ENCODE measurements at places on chromosomes 5 and 9.

DNA sequence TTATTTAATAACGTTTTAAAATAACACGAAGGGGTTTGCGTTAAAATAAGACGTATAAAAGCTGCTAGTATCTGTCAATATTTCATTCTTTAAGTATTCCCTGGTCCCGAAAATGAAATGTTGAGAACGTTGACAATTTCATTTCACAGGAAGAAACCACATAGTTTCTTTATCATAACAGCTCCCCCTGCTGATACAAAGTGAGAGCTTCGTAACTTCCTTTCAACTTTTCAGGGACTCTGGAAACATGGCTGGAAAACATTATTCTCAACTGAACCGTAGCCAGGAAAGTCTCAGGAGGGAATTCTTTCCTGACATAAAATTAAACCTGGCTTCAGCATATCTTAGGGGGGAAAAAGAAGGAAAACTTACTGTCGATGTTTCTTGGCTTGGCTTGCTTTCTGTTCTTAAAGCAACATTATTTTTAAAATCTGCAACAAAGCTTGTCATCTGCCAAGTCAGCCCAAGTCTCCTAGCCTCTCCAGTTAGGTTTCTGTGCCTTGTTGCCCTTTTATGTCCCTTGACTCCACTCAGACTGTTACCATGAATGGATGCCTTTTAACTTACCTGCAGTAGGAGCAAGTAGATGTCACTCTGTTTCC is 122.9 kb upstream of the DAB2 start:
- no peak for DNase-seq

DNA sequence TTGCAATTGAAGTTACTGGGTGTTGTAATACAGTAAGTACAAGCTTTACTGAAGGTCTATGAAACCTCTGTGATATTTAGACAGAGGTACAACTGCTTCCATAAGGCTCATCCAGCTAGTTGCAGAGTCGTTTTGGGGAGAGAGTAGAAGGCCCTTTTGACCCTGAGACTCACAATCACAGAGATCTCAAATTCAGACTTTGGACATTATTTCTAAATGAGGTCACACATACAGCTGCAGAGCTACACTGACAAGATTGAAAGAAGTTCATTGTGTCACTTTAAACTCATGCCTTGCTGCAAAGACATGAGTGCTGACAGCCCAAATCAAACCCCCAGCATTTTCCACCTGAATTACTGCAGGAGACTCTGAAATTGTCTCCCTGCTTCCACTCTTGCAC is 205.9 kb upstream of the TMEM161B start:
- DNase-seq: no peak

GRCh38 chr9:29691758-29692407 is 2118.6 kb upstream of the C9orf72 start:
- no peak for DNase-seq

DNA sequence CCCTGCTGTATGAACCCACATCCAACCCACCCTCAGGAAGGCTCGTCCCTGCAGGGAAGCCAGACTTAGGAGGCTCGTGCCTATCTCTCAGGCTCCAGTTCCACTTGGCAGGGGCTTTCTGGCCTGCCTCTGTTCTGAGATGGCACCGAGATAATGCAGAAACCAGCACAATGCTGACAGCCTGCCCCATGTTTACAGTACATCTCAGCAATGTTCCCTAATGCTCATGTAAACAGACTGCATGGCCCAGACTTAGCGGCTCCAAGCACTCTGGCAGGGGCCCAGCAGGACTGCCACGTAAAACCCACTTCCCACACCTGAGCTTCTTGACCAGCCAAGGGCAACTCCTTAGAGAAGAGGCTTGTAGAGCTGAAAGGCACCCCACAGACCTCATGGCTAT is 499.5 kb upstream of the BRINP1 start:
- no peak for DNase-seq

- no peak for DNase-seq
Measured at GRCh38 chr9:69470186-69470977, 145.4 kb downstream of the ENTREP1 start.

DNA sequence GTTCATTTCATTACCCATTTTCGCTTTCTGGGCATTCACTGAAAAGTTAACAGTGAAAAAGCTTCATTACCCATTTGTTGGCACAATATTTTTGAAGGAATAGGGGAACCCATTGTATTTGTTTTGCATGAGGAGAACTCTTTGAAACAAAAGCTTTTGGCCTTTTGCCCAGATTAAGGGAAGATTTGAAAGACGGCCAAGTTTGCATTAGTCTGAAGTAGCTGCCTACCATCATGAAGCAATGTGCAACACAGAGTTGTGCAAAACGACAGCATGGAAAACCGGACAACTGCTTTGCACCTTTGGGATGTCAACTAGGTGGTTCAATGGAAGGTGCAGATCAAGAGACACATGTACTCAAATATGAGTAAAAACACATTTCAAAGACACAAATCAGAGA is 84.9 kb downstream of the TRPM3 start:
- DNase-seq: no peak

DNA sequence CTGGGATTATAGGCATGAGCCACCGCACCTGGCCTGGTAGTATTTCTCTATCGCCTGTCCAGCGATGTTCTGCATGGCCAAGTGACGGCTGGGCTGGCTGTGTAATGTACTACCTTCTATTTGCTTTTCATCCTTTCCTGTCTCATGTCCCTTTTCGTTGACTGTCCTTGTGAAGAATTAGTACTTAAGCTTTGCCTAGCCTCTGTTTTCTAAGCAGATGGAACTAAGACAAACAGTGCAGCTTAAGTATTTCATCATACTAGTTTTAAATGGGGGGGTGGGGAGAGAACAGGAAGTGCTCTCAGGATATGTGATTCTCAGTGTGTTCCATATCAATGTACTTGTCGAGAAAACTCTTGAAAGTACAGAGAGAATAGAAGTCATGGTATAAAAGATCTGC is 31.7 kb upstream of the CCL21 start:
- DNase-seq: no peak

- DNase-seq: no peak
Measured at GRCh38 chr9:69599232-69599971, 72.8 kb downstream of the APBA1 start.

DNA sequence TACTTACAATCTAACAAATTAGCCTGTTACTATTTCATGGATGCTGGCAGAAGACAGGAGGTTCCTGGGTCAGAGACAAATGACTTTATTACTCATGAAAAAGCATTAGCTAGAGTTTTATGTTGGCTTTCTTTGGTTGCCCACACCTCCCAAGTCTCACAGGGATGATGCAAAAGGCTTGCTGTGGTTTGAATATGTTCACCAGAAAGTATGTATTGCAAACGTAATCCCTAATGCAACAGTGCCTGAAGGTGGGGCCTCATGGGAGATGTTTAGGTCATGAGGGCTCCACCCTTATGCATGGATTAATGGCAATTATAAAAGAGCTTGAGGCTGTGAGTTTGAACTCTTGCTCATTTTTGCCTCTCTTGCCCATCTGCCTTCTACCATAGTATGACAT is 28.5 kb downstream of the DPYSL3 start:
- no peak for DNase-seq

- DNase-seq: no peak
Measured at GRCh38 chr9:89514337-89514736, 16.4 kb upstream of the SEMA4D start.

GRCh38 chr5:90345684-90346083 is 63.9 kb downstream of the CETN3 start:
- DNase-seq: no peak

DNA sequence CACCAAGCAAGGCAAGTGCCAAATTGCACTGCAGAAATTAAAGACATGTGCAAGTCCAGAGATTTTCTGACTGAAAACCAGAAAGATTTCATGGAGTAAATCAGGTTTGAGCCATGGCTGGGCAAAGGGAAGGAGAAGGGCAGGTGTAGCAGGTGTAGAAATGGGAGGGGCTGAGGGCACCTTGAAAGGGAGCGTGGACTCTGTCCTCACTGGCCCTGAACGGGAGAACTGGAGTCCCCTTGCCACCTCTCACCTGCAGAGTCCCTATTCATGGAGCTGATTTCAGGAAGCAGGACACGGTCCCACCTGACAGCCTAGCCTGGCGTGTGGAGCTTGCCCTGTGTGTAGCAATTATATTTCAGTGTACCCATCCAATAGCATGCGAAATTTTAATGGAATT is 46.3 kb downstream of the UBE2QL1 start:
- DNase-seq: no peak

- no peak for DNase-seq
Measured at GRCh38 chr5:173018358-173018757, 34.8 kb downstream of the ATP6V0E1 start.

DNA sequence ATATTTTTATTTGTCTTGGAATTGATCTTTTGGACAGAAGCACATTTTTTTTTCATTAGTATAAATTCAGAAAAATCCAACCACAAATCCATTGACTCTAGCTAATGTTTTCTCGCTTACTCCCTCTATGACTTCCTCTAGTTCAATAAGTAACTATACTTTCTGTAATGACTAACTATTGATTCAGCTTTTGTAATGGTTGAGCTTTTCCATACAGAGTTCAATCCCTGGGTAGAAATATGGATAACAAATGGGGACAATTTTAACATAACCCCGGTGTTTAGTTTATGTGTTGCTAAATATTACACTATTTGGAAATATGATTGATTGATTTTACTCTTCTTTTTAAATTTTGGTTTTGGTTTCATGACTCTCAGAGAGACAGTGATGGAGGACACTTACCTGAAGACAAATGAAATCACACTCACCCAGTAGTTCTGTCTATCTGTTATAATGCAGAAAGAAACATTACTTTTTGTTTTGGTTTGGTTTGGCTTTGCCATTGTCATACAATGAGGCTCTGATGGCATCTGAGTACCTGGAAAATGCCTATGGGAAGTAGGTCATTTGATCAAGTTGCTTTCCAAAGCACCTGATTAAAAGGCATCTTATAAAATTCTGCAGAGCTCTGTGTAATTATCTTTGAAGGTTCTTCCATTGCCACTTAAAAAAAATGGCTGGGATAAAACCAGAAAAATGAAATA is 309.7 kb upstream of the MPDZ start:
- DNase-seq: no peak

DNA sequence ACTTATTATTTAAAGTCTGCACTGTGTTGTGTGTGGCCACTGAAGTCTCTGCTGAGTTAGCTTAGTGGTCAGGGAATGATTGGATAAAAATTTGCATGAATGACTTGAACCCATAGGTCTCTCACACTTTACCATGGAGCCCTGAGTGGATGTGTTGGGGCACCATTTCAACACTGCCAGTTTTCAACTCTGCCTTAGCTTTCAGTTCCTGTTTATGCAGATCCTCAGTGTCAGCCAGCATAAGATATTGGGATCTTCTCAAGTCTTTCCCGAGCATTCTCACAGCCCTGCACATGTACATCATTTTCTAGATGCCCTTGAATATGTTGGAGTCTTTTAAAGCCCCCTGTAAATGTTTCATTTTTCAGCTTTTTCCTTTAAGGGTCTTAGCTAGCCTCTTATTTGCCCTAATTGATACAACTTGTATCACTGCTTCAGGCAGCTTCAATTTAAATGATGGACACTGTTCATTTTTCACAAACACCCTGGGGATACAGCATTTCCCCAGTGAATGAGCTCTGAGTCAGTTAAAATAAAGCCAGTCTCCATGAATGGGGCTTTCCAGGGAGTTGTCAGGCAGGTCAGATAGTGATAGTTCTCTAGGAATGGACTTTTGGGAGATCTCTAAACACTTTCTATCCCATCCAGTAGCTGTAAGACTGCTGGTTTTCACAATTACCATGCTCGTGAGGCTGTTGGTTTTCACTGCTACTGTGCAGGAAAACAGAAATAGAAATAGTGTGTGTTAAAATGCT is 211.9 kb upstream of the PAPPA start:
- DNase-seq: no peak

DNA sequence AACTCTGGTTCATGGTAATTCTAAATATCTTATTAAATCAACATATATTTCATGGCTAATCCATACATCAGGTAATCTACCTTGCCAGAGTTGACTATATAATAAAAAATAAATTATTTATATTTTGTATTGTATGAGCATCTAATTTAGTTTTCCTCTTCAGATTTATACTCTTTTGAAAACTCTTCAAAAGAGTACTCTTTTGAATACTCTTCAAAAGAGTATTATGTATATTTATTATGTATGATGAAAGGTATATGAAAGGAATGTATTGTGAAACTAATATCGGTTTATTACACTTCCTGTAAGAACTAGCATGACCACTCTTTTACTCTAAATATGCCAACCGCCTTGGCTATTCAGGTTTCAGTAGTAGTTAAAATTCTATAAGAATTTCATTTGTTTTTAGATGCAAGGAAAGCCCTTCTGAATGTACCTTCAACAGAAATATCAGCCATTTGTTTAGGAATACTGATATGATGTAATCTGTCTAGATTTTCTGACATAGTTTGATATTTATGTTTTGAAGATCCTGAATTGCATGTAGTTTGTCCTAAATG is 178.7 kb downstream of the WDR70 start:
- DNase-seq: no peak

DNA sequence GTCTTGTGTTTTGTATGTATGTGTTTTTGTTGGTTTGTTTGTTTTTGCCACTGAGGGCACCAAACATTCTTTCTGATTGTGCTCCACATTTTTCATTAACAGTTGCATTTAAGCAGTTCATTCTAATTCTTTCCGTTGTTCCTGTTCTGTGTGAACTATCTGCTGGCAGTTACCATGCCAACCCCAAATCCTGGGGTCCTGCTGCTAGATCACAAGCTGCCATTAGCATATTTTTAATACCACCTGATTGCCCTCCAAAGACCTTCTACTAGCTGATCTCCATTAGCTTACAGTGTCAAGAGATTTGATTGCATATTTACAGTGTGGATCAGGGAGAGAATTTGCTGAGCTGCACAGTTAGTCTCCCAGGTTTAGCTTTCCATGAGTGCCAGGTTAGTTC is 40.6 kb upstream of the STARD4 start:
- no peak for DNase-seq

DNA sequence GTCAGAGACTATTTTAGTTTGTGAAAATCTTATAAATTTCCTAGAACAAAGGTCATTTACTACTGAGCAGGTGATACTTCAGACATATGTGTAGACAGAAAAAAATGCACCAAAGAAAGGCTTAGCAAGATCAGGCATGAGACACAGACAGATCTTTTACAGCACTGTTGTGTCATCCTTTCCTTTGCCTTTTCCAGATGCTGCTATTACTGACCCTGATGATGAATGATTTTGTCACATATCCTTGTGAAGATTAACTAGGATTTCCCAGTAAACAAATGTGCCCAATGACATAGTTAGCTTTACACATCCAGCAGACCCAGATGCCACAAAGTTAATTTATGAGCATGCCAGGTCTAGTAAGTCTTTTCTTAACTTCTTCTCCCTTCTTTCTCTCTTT is 68.2 kb downstream of the DMRTA1 start:
- DNase-seq: no peak

- no peak for DNase-seq
Measured at GRCh38 chr5:22596404-22596970, 256.7 kb downstream of the CDH12 start.

- DNase-seq: no peak
Measured at GRCh38 chr5:84764227-84764626, 379.5 kb upstream of the EDIL3 start.

GRCh38 chr5:134570886-134571285 is 45.4 kb downstream of the JADE2 start:
- no peak for DNase-seq

All from activated naive CD4-positive, alpha-beta T cell (primary cell).